Caki2 (cell line): ENCODE measurements at places on chromosomes 3 and 15.

DNA sequence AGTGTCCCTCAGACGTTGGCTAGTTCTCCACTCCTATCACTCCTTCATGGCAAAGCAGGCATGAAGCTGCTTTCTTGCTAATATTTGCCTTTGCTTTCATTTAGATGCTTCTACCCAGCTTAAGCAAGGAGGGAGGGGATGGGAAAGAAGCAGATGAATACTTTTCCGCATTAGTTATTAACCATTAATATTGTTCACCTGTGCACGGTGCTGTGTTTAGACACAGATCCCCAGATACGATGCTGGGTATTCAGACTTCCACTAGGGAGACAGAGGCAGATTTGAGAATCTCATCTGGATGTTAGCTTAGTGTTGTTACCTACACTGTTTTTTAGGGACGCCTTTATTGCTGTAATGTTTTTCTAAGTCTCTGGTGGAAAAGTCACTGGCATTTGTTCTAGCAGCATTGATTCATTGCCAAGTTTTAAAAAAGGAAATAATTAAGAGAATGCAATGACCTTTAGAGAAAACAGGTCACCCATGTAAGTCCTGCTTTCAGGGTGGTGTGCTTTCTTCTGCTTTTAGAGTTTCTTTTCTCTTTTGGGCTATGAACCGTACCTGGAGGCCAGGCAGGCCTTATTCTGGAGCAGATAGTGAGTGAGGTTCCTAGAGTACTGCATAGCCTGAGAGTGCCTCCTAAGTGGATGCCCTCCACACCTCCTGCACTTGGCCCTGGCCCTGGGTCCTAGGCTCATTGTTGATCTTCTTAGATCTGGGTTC, 55.5 kb downstream of the MYZAP start:
- no peak for DNase-seq

- DNase-seq, result no peak
Observed at GRCh38 chr3:118548434-118548833, 486.2 kb downstream of the IGSF11 start.

- DNase-seq, result no peak
Observed at GRCh38 chr3:151227266-151227806, 24.3 kb upstream of the GPR171 start.

- DNase-seq, result no peak
Observed at GRCh38 chr3:78832785-78833204, 935.0 kb downstream of the ROBO1 start.

DNA sequence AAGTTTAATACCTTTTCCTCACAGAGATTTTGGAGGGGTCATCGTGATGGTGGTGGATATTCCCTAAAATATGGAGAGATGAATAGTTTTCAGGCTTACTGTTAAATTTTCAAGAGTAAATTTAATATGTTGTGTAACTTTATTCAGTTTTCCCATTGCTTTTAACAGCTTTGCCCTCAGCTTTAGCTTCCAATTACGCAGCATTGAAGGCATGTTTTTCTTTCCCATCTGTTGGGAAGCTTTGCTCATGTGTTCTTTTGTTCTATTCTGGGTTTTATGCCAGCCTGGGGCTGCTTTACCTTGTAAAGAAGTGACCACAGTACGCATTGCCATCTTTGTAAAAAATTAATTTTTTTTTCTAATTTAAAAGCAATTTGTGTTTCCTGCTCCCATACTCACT, 151.5 kb downstream of the B3GALNT1 start:
- DNase-seq, result no peak
